ENCODE measurements at places on chromosomes 13 and 19. TPM values are rescaled to one million over a fixed set of nuclear protein-coding genes. Genes with fewer than 3 reads are reported as not detected.

GRCh38 chr13:40102854-40103253, 447.4 kb downstream of the COG6 start:
- DNase-seq = peak; percentile 94

The RUVBL2 gene
- total RNA-seq = 156 TPM

DNA sequence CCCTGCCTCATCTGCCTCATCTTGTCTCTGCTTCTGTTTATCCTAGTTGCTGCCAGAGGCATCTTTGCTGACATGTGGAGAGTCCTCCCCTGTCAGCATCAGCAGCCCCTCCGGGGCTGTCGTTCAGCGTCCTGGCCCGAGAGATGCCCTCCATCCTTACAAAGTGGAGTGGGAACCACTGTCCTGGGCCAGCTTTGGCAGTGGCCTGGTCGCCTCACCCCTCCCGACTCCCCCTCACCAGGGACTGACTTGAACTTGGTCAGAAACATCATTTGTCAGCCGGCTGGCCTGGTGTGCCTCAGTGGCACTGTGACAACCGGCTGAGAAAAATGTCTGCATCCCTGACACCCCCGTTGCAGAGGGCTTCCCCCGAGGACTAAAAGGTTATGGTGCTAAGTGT, 20.6 kb downstream of the FGF9 start:
- DNase-seq = no peak

- no peak for DNase-seq
Observed at GRCh38 chr19:1144741-1145140, 29.3 kb downstream of the SBNO2 start.

- peak; percentile 41 for DNase-seq
Observed at GRCh38 chr13:50527188-50527587, 316.3 kb downstream of the DLEU7 start.

The SPRY2 gene
- total RNA-seq = 41.2 TPM

DNA sequence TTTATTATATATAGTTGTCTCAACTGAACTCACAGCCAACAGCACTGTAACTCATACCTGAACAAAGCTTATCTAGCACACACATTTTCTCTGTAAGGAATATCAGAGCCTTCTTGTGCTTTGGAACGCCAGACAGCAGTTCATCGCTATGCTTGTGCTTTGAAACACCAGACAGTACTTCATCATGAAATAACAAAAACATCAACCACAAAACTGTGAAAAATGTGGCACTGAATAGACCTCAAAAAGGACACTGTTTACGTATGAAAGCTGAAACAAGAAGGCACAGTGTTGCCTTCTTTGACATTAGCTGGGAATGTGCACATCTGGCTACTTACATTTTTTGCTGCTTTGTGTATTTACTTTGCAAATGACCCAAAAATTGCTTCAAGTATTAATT, 160.2 kb downstream of the PDS5B start:
- no peak for DNase-seq

The PRKCG gene
- not detected for total RNA-seq

The TFDP1 gene
- total RNA-seq = 77.1 TPM

The SETDB2 gene
- total RNA-seq = 7.3 TPM

DNA sequence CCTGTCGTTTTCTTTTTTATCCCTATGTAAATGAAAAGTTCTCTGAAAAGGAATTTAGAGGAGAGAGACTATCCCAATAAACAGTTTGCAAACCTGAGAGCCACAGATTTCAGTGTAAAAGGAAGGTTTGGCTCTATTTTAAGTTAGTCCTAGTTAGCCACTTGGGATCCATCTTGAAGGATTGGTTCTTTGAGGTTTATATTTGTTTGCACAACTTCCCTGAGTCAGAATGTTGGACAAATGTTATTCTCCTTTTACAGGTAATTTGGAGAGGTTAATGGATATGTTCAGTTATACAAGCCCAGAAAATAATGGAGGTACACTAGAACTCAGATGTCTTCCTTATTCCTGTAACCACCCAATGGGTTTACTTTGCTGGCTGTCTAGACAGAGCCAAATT, 2.6 kb upstream of the DNAJC15 start:
- DNase-seq = no peak

DNA sequence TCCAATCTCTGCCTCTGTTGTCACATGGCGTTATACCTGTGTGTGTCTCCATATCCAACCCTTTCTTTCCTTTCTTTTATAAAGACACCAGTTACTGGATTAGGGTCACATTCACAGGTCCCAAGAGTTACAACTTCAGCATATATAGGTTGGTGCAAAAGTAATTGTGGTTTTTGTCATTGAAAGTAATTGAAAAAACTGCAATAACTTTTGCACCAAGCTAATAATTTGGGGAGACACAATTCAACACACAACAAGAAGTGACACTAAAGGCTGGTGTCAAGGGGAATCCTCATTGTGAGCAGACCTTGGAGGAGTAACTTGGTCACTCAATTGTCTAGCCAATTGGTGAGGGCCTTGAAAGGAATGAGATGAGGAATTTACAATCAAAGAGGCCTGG, 1366.1 kb downstream of the PCDH9 start:
- no peak for DNase-seq

DNA sequence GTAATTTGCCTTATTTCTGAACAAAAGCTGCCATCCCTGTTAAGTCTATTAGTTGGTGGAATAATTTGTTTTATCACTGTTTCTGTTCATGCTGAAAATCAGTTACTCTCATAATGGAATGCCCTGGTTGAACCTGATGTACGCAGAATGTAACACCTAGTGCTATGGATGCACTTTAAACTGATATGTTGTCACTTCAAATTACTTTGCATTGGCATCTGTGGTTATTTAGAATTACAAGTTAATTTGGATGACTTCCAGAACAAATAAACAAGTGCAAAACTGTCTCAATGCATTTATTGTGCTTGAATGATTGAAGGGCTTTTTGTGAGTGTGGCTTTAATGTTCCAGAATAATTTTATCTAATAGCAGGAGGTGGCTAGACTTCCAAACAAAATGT, 368.2 kb upstream of the SLITRK5 start:
- no peak for DNase-seq

- no peak for DNase-seq
Observed at GRCh38 chr19:23822735-23823134, 64.0 kb upstream of the ZNF681 start.

The CD33 gene
- 0.33 TPM for total RNA-seq

The HCN2 gene
- 1.2 TPM for total RNA-seq

DNA sequence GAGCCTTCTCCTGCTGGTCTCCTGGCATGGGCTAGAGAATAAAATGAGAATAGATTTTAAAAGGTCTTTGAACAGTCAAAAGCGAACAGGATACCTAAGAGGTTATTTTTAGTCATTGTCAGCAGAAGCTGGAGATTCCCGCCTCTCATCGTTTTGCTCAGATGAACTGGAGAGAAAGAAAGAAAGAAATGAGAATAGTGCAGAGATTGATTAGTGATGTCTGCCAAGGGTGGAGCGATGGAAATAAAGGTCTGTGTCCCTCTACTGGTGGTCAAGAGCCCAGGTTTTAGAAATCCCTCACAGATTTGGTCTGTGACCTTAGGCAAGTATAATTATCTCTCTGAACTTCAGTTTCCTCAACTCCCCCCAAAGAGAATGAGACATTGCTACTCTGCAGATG, 5.3 kb downstream of the NCAN start:
- peak; percentile 42 for DNase-seq

Data from MCF 10A (cell line).